ENCODE measurements at places on chromosomes 12 and 14.
A peak's percentile ranks its signal among the peaks of the same experiment; 100 is the strongest.

DNA sequence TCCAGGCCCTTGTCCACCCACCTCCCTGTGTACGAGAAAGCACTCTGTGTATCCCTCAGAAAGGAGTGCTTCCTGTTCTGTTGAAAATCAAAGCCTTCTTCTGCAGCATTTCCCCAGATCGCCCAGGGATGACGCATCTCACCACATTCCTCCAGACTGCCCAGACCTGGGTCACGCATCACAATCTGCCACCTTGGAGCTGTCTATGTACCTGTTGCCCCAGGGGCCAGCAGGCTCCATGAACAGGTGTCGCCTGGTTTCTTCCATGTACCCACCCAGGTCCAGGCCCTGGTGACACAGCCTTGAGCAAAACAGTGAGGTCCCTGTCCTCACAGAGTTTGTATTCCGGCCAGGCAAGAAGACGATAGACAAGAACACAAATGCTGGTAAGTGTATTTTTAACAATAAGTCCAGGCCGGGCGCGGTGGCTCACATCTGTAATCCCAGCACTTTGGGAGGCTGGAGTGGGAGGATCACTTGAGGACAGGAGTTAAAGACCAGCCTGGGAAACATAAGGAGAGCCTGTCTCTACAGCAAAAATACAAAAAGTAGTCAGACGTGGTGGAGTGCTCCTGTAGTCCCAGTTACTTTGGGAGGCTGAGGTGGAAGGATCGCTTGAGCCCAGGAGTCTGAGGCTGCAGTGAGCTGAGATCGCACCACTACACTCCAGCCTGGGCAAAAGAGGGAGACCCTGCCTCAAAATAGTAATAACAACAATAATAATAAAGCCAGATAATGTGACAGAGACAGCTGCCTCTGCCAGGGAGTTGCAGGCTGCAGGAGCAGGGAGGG lies 6.8 kb upstream of the PPP1R13B start:
- no peak for DNase-seq

DNA sequence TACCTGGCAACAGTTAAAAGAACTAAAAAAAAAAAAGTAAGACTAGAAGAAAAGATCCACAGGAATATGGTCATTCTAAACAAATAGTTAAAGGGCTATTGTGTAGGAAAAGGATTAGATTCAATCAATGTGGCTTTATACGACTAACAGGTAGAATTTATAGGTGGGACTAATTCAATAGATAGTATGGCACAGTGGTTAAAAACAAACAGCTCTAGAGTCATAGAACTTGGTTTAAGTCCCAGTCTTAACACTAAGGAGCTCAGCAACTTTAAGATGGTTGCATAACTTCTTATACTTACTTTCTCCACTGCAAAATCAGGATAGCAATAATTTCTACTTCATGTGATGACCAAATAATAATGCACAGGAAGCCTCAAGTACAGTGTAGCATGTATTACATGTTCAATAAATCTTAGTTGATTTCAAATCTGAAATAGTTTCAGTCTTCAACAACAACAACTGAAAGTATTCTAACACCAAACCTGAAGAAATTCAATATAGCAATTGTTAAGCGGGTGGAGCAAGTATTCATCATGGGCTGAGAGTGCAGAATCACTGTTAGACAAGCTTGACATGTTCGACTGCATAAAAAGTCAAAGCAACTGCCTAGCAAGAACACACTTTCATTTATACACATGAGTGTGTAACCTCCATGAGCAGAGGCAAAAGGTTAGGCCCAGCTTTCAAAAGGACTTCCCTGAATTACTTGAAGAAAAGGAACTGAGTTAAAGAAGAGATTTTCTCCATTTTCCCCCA lies 50.4 kb downstream of the ITPR2 start:
- DNase-seq, result no peak

- DNase-seq, result no peak
Measured at GRCh38 chr14:68145539-68145938, 326.0 kb downstream of the RAD51B start.

GRCh38 chr12:79367032-79367589 lies 323.7 kb downstream of the PAWR start:
- no peak for DNase-seq

GRCh38 chr12:124466216-124467128 lies 100.9 kb downstream of the NCOR2 start:
- peak; percentile 87 for DNase-seq
